ENCODE measurements at places on chromosomes 7 and 10.
A peak's percentile ranks its signal among the peaks of the same experiment; 100 is the strongest.

- peak; percentile 49 for DNase-seq
Measured at GRCh38 chr7:84469034-84469433, 274.4 kb upstream of the SEMA3A start.

- DNase-seq, result peak; percentile 58
Measured at GRCh38 chr7:82044497-82045080, 274.7 kb upstream of the HGF start.

- no peak for DNase-seq
Measured at GRCh38 chr10:29050081-29050480, 238.8 kb upstream of the LYZL1 start.

GRCh38 chr7:92156990-92157389 is 22.0 kb downstream of the LRRD1 start:
- DNase-seq, result no peak

DNA sequence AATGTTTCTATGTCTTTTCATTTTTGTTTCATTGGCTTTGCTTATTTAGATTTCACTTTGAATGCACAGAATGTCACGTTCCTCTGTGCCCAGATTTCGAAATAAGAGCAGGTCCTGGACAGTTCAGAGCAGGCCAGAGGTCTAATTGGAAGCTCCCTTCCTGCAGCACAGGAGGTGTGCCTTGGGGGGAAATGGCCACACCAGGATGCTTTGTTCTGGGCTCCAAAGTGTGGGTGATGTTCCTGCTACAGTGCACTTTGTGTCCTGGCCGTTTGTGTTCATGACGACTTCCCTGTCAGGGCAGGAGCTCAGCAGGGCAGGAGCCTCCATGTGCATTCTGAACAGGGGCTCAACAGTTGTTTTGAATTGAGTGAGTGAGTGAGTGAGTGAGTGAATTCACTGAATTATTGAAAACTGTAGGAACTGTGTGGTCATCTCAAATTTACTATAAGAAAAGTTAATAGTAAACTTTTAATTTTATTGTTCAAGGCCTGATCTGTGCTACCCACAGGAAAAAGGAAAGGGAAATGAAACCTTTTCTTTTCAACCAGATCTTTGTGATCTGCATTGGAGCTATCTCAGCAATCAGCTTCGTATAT is 109.5 kb upstream of the GJD4 start:
- DNase-seq, result peak; percentile 7

- DNase-seq, result no peak
Measured at GRCh38 chr7:36232555-36232954, 79.5 kb downstream of the EEPD1 start.

DNA sequence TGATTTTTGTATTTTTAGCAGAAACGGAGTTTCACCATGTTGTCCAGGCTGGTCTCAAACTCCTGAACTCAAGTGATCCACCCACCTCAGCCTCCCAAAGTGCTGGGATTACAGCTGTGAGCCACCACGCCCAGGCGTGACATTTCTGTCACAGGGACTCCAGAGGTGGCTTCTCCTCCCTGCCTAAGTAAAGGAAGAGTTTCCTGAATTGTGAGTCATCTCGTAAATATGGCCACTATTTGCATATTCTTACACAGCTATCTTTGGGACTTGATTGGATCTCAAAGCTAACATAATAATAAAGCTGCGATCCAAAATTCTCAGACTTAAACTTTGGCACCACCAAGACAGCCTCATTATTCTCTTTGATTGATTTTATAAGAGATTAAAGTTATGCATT is 50.1 kb downstream of the ADARB2 start:
- no peak for DNase-seq

DNA sequence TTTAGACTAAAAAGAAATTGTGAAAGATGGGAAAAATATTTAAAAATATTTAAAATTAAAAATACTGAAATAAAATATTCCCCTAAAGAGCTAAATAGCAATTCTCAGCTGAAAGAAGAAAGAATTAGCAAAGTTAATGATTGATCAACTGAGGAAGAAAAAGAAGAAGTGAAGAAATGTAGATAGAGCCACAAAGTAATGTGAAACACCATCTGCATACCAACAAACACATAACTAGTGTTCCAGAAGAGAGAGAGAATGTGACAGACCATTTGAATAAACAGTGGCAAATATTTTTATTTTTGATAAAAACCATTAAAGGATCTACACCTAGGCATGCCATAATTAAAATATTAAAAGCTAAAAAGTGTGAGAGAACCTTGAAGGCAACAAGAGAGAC is 784.5 kb upstream of the ZWINT start:
- no peak for DNase-seq

DNA sequence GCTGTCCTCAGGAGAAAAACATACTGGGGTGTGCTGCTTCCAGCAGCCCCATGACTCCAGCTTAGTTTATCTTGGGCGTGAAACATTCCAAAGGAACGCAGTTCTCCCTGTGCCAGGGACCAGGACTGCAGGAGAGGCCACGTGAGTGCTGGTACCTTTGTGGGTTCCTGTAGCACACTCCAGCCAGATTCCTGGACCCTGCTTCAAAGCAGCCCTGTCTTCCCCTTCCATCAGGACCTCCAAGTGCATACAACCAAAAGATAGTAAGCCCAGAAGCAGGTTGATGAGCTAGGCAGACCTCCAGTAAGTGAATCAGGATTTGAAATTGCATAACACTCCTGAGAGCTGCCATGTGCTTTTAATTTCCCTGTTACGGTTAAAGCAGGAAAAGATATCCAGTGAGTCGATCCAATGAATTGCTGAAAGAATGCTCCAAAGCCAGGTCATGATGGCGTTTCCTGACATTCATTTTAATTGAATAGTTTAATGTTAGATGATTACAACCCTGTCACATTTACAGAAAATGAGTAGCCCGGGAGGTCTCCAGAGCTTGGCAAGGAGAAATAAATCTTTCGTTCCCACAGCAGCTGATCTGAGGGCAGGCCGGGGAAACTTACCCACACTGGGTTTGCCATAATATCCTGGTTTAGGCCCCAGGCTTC is 38.9 kb upstream of the CPXM2 start:
- DNase-seq, result peak; percentile 15

DNA sequence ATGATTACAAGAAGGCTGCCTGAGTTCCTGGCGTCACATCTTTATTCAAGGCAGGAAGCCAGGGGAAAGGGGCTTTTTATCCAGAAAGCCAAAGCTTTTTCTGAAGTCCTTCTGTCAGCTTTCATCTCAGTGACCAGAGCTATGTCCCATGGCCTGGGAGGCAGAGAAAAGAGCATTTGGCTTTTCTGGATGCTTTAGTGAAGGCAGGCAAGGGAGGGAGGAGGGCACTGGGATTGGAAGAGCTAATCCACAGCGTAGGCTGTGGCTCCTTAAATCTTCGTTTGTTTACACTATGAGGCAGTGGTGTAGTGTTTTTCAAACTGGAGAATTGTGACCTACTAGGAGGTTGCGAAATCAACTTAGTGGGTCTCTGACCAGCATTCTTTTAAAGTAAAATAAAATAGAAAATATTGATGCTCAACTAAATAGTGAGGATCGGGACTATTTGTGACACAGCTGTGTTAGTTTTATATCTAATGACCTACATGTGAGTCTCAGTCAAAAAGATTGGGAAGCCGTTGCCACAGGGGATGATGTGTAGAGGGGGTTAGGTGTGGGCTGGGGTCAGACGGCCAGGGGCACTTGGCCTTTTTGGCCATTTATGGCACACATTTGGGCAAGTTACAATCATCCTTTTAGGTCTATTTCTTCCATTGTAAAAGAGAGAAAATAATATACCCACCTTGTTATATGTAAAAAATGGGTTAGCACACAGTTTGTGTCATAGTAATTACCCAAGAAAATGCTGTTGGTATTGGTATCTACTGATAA is 14.1 kb downstream of the CRYGN start:
- peak; percentile 91 for DNase-seq

DNA sequence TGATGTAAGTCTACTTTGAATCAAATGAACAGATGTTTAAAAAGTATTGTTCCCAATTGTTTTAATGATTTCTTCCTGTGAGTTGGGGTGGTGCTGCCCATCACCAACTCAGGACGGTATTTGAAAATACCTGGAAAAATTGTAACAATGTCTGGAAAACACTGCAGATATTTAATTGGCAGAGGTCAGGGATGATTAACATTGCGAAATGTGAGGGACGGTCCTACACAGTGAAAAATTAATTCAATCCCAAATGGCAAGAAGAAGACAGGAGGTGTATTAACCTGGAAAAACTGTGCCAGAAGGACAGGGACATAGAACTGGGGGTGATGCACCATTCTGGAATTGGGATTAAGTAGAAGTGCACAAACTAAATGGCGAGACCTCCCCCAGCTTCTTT is 29.6 kb downstream of the ANKIB1 start:
- DNase-seq, result no peak

DNA sequence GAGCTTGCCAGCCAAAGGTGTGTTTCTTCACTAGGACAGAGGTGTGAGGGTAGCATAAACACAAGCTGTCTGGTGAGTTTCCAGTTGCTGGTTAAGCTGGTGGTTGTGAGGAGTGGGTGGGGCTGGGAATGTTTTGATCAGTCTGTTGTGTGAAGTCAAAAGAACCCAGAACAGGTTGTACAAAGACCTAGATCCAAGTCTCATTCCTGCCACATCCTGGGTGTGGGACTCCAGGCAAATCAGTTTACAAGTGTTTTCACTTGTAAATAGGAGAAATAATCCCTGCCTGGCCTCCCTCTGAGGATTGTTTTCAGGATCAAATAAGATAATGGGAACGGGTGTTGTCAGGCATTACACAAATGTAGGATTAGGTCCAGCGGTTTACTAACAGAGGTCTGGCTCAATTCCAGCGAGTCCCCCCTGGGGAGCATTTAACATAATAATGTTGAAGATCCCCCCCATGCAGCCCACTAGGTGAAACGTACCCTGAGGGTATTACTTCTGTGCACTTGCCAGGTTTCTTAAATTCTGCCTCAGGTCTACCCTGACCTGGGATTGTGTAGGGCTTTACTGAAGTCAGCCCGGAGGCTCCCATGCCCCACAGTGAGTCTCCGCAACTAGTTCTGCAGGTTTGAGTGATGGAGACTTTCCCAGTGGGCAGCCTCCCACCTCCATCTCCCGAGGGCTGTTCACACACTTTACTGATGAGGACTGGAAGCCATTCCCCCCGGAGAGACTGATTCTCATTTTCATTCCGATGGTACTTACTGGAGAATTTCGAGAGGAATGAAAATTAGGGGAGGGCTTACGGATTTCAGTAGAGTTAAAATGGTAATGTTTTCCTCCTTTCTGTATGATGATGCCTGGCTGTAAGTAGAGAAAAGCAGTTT is 2.7 kb upstream of the FRAT2 start:
- no peak for DNase-seq

- no peak for DNase-seq
Measured at GRCh38 chr7:100589341-100589947, 3.3 kb downstream of the FBXO24 start.

DNA sequence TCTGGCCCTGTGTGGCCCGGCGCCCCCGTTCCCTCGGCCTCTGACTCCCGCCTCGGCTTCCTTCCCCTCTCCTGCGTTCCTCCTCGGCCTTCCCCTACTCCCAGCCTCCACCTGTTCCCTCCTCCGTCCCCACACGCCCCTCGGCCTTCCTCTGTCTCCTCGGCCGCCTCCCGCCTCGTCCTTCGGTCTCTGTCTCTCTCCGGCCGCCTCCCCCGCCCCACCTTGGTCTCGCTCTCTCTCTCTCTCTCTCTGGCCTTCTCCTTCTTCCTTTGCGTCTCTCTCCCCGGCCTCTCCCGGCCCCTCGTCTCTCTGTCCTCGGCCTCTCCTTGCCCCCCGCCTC is 588 bp downstream of the GET4 start:
- no peak for DNase-seq

- DNase-seq, result no peak
Measured at GRCh38 chr7:108331971-108332370, 124.3 kb downstream of the NRCAM start.

DNA sequence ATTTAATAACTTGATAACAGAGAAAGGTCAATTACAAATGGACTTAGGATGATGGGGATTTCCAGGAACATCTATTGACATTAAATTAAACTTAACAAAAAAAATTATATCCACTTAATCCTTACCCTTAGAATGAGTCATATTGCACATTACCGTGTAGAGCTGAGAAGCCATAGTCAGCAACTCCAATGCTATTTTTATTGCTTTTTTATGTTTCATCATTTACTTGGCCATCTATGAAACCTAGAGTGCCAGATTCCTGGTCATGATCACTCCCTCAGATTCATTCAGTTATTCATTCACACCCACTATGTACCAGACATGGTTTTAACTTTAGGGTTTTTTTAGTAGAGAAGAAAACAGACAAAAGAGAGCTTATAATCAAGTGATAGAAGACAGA is 1180.4 kb downstream of the CNTNAP2 start:
- no peak for DNase-seq

All from IMR-90 (cell line).